Stimulated activated CD8-positive, alpha-beta memory T cell treated with anti-CD3 and anti-CD28 coated beads, Interleukin-4, amount 100 ng/mL, for 1 hour (primary cell): ENCODE measurements at places on chromosomes 6 and 20.

- no peak for DNase-seq
Measured at GRCh38 chr20:40896814-40897700, 131.6 kb upstream of the TOP1 start.

- DNase-seq, result no peak
Measured at GRCh38 chr6:130412556-130413290, 46.9 kb downstream of the TMEM200A start.

DNA sequence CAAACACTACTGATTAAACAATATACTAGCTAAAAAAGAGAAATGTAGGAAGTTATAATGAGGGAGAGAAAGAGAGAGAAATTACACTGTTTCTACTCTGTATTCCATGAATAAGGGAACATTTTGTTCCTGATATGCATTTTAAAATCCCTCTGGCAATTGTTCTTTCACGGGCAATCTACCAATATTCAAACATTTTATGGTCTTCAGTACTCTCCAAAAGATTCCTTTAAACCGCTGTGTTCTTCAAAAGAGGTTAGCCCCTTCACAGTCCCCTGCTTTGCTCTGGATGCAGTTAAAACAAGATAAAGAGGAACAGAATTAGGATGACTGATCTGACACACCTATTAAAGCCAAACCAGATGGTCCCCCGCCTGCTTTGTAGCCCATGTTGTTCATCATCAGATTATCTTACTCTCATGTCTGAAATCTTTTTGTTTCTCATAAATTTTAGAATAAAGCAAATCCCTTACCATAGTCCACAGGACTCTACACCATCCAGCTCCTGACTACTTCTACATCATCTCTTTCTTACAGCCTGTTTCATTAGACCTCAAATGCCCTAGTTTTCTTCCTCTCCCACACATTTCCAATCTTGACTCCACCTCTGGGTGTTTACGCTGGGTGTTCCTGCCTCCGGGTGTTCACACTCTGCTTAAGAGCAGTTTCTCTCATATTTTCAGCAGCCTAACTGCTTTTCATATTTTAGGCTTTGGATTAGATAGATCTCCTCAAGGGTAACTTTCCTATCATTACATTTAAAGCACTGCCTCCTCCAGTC, 399.7 kb downstream of the COL12A1 start:
- no peak for DNase-seq

GRCh38 chr20:56664796-56665195, 35.7 kb downstream of the TFAP2C start:
- no peak for DNase-seq

DNA sequence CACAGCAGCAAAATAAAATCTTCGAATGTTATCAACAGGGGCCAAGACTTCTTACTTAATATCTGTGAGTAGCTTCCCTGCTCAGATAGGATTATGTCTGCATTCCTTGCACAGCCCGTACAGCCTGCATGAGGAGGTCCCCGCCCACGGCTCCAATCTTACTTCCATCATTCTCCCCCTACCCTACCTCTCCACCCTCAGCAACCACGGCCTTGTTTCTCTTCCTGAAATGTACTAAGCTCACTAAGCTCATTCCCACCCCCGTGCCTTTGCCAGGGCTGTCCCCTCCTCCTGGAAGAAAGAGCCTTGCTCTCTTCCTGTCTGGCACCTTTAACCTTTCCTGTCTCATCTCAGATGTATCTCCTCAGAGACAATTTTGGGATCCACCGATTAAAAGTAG, 120.4 kb downstream of the BCAS1 start:
- no peak for DNase-seq

GRCh38 chr6:56459030-56459805, 183.5 kb downstream of the DST start:
- no peak for DNase-seq

GRCh38 chr6:158564243-158565121, 4.6 kb downstream of the TMEM181 start:
- DNase-seq, result no peak

DNA sequence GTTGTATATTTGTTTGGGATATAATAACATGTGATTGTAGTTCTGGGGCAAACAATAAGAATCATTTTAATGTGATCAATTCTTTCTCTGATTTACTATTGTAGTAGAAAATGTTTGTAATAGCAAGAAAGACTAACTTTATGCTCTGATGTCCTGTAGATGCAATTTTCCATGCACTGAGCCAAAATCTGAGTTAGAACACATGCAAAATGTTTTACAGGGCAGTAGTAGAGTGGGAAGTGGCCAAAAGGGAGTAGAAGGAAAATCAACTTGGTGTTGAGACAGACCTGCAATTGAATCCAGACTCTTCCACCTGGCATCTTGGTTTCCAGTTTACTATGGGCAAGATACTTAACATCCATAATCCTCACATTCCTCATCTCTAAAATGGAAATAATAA, 93.5 kb upstream of the BMP5 start:
- DNase-seq, result no peak

GRCh38 chr6:80098392-80098791, 8.1 kb upstream of the BCKDHB start:
- no peak for DNase-seq

GRCh38 chr6:156780102-156780641, 3.0 kb downstream of the ARID1B start:
- DNase-seq, result no peak

- no peak for DNase-seq
Measured at GRCh38 chr6:47890326-47890875, 108.6 kb downstream of the OPN5 start.

- no peak for DNase-seq
Measured at GRCh38 chr20:35275741-35276251, 2.1 kb downstream of the MMP24OS start.

DNA sequence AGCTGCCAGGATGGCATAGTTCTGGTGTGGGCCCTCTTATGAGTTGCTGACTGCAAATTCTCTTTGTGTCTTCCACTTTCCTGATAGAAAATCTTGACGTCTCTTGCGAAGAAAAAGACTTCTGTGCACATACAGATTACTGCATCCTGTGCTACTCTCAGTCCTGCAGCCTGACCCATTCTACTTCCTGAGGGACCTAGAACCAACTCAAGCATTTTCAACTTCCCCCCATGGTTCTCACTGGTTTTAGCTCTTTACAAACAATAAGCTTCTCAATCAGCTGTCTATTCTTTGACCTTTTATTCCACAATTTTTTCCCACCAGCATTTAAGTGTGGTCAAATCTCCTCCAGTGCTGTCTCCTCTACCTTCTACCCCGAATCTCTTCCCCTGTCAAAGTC, 13.4 kb upstream of the KLHL32 start:
- no peak for DNase-seq

DNA sequence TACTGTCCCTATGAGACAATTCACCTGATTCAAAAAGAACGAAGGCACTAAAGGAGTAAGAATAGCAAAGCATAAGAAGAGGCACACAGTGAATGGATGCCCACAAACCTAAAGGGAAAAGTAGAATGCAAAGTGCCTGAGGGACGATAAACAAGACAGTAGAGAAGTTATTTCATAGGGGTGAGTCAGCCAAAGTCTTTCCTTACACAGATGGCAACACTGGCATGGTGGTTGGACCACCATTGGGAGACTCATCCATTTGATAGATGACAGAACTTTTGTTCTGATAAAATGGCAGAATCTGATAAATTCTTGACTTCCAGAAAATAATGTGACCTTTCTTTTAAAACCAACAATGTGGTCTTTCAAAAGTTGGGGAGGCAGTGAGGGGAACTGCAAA, 148.1 kb upstream of the HDAC2 start:
- no peak for DNase-seq

- no peak for DNase-seq
Measured at GRCh38 chr6:82144852-82145340, 102.6 kb downstream of the IBTK start.

- DNase-seq, result no peak
Measured at GRCh38 chr6:143176090-143177021, 115.7 kb downstream of the AIG1 start.

DNA sequence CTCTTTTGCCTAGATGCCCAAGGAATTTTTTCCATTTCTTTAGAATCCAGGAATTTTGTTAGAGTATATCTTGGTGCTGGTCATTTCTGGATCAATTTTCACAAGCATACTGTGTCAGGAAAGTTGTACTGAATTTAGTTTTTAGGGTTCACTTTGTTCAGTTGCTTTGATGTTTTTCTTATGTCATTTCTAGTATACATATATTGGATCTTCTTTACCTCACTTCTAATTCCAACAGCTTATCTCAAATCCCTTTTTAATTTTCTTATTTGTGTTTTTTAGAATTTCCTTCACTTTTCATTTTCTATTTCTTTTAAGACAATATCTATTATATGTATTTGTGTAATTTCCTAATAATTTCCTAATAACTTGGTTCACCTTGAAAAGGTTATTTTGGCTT, 281.0 kb upstream of the AGPAT4 start:
- DNase-seq, result no peak

DNA sequence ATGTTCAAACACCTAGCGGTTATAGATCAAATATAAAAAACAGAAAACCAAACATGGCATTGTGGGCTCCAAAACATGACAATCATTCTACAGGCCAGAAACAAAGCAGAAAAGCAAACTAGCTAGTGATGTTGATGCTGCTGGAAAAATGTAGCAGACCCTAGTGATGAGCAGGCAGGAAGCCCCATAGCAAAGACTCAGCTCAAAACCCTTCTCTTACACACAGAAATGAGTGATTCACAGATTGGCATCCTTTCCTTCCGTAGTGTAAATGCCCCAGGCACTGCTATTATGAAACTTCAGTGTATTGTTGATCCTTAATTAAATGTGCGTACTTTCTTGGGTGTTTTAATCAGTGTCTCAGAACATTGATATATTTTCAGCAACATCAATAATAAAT, 425.1 kb downstream of the UTRN start:
- DNase-seq, result no peak

GRCh38 chr6:38346291-38347079, 293.2 kb downstream of the BTBD9 start:
- DNase-seq, result no peak

DNA sequence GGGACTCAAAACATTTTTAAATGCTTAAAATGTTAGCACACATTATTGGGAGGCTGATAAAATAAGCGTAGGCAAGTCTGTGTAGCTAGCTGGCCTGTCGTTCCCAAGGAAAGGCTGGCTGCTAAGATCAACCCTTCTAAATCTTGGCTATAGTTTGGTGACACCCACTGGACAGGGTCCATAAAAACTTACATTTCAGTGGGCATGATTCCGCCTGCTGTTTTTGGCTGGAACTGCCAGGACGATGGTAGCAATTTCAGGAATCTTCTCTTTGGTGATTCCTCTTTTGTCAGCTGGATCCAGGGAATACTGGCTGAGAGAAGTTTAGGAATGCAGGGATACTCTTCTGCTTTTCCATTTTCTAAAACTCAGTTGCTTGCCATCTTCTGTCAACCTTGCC, 162.2 kb downstream of the NKAIN2 start:
- DNase-seq, result no peak

DNA sequence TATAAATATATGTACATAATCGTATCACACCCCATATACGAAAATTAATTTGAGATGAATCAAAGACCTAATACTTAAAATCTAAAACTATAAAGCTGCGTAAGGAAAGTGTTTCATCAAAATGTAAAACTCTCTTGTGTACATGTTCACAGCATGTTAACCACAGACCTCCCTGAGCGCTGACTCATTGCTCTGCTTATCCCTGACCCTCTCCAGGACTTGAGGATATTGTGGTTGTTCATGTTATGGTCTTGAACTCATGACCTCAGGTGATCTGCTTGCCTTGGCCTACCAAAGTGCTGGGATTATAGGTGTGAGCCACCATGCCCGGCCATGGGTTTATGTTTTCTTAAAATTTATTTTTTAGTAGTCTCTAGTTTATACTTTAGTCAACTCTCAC, 14.2 kb downstream of the FAM83B start:
- no peak for DNase-seq

GRCh38 chr6:87965806-87966205, 81.8 kb upstream of the SPACA1 start:
- DNase-seq, result no peak

DNA sequence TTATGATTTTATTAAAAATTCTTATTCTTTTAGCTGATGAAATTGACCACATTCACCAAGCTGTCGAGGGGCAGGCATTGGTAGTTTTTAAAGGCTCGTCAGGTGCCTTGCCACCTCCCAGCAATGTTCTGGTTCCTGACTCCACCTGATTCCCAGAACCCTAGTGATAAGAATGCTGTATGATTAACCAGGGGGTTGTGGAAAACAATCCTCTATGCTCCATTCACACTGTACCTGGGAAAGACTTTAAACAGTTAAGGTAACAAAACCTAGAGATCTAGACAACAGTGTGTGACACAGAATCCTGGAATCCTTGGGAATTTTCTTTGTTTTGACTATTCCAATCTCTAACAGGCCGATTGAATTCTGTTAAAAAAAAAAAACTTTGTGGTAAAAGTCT, 165.7 kb upstream of the OLIG3 start:
- DNase-seq, result no peak

GRCh38 chr20:46230801-46231282, 77.5 kb downstream of the CDH22 start:
- DNase-seq, result no peak

- DNase-seq, result no peak
Measured at GRCh38 chr6:8335381-8335780, 100.0 kb downstream of the SLC35B3 start.
